Stimulated activated CD4-positive, alpha-beta T cell treated with anti-CD3 and anti-CD28 coated beads, TNF-alpha, amount 100 ng/mL, for 4 hours (primary cell): ENCODE measurements at places on chromosomes 7 and 10.

- no peak for DNase-seq
Measured at GRCh38 chr10:132564690-132565089, 27.1 kb downstream of the INPP5A start.

DNA sequence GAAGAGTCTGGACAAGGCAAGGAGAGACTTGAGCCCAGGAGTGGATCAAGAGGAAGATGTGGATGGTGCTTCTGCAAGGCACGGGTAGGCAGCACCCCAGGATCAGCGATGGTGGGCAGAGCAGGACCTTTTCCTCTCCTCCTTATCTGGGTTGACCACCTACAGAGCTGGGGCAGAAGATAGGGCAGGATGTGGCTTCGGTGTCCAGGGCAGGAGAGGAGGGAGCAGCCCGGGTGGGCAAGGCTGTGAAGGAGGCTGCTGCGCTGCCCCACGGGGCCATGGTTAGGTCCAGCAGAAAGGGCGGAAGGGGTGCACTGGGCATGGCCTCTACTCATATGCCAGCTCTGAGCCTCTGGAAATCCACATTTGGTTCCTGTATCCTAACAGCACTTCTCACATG is 20.0 kb upstream of the PARP12 start:
- DNase-seq, result no peak

DNA sequence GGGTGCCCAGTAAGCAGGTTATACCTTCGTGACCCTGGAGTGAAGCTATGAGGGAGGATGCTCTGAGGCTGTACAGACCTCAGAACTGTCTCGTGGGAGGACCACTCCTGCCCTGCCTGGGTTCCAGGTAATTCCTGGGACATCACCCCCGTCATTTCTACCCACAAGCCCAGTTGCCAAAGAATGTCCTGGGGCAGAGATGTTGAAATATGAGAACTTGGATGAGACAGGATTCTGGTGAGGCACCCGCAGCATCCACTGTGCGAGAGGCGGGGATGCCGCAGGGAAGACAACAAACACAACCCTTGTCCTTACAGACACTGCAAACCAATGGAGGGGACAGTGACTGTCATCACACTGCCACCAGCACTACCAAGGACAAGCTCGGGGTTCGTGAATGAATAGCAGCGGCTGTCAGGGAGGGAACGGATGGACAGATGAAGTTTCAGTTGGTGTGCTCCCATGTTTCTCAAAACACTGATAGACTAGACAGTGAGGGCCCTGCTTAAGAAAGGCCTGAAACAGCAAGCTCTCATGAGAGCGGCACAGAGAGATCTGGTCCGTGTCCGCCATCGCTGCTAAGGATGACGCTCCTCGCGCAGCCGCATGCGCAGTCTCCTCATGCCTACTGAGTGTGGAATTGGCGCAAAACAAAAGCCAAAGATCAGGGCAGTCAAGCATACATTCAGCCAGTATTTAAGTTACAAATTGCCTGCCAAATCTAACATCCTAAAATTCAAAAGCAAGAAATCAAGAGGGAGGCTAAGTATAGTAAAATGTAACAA is 82.0 kb upstream of the RHEB start:
- DNase-seq, result no peak

GRCh38 chr10:86899132-86899531 is 58.3 kb downstream of the MMRN2 start:
- DNase-seq, result no peak

GRCh38 chr10:124106241-124106879 is 13.0 kb upstream of the CHST15 start:
- DNase-seq, result no peak

- no peak for DNase-seq
Measured at GRCh38 chr7:21184942-21185652, 242.8 kb upstream of the SP4 start.
